Natural killer cell (primary cell): ENCODE measurements at places on chromosomes 4 and X.

DNA sequence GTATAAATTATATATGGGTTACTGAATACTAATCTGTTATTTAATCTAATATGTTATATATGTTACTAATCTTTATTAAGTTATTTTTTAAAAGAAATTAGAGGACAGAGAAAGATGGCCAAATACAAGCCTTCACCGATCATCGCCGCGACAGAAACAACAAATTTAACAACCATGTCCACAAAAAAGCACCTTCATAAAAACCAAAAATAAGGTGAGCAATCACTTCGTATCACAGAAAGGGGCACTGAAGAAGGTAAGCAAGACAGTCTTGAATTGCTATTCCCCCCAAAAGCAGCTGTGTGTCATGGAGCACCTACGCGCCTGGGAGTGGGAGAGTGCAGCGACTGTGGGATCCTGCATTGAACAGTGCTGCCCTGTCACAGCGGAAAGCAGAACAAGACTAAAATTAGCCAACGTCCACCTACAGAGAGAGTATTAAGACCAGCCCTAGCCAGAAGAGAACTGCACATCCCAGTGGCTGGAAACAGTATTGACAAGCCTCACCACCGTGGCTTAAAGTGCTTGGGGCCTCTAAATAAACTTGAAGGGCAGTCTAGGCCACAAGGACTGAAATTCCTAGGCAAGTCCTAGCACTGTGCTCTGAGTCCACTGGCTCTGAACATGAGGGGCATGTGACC, 38.5 kb downstream of the LRBA start:
- H3K4me1 ChIP-seq: peaks cover 3% of the 10 kb centered on the region
- DNase-seq: no peak
- no peak overlapping the region for H3K4me3 ChIP-seq

DNA sequence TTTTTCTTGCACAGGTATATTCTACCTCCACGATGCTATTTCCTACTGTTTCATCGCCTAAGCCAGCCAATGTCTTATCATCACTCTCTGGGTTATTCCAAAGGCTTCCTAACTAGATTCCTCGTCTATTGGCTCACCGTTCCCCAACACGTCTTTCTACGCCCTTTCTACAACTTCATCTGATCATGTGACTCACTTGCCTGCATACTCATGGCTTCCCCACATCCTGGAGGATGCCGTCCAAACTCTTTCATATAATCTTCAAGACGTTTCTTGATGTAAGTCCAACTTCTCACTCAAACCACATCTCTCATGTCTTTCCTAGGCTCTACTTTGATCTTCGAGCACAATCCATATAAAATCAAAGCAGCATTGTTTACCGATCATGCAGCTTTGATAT, 322.0 kb upstream of the PPARGC1A start:
- no peak overlapping the region for H3K27ac ChIP-seq
- no peaks in the 10 kb centered on the region for H3K27me3 ChIP-seq
- DNase-seq: no peak

DNA sequence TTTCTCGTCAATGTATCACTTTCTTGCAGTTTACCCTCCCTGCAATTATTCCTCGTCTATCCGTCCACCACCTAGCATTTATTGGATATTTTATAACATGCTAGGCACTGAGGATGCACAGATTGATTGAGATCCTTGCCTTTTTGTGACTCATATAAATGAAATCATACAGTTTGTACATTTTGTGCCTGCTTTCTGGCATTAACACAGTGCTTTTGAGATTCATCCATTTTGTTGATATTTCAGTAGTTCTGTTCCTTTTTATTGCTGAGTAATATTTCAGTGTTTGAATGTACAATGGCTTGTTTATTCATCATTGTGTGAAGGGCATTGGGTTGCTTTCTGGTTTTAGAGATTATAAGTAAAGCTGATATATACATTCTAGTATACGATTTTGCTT, 841 bp downstream of the TBC1D19 start:
- no peaks in the 10 kb centered on the region for H3K36me3 ChIP-seq
- peak overlapping the region; percentile 94 for H3K27ac ChIP-seq
- H3K4me1 ChIP-seq: peaks cover 7% of the 10 kb centered on the region

- H3K4me3 ChIP-seq: no peak overlapping the region
- no peak overlapping the region for H3K27ac ChIP-seq
- no peak for DNase-seq
- peaks cover 25% of the 10 kb centered on the region for H3K27me3 ChIP-seq
Measured at GRCh38 chr4:793941-794621, 31.8 kb downstream of the CPLX1 start.

GRCh38 chr4:54225598-54226403, 3.3 kb upstream of the PDGFRA start:
- H3K36me3 ChIP-seq: no peaks in the 10 kb centered on the region
- no peak overlapping the region for H3K4me3 ChIP-seq
- peaks cover 29% of the 10 kb centered on the region for H3K4me1 ChIP-seq
- H3K27ac ChIP-seq: no peak overlapping the region

DNA sequence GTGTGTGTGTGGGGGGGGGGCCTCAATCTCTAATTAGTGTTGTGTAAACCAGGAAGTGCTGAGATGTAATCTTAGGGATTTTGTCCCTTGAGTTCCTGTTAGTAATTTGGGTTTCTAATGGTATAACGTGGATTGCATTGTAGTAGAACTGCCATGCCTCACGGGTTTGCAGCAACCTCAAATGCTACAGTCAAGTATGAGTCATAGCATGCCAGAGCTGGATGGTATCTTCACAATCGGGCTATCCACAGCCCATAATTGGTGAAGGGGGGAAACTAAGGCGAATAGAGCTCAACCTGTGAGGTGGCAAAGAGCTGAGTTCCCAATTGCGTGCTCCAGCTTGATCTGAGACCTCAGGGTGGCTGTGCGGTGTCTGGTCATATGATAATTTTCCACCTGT, 2.2 kb upstream of the FMR1NB start:
- H3K27ac ChIP-seq: no peak overlapping the region
- no peaks in the 10 kb centered on the region for H3K4me1 ChIP-seq
- H3K4me3 ChIP-seq: no peak overlapping the region
- DNase-seq: no peak
- no peaks in the 10 kb centered on the region for H3K36me3 ChIP-seq
- no peaks in the 10 kb centered on the region for H3K27me3 ChIP-seq

DNA sequence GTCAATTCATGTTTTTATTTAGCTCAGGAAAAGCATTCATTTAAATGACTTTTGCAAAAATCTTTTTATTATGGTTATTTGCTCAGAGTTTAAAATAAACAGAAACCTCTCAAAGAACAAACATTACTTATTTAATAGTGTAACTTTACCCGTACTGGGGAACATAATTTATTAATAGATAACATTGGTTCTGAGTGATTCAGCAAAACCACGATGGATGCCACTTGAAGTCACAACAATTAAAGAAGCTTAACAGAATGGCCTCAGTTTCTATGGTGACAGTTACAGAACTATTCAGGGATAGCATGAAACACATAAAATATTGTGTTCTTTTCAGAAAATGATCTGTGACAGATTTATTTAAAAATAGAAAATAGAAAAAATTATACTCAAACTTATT, 368.7 kb downstream of the CCSER1 start:
- H3K4me1 ChIP-seq: no peaks in the 10 kb centered on the region
- H3K27me3 ChIP-seq: no peaks in the 10 kb centered on the region
- no peak for DNase-seq

GRCh38 chr4:115865736-115866135, 752.3 kb upstream of the NDST4 start:
- no peak overlapping the region for H3K4me3 ChIP-seq
- H3K4me1 ChIP-seq: no peaks in the 10 kb centered on the region
- H3K36me3 ChIP-seq: no peaks in the 10 kb centered on the region
- H3K27me3 ChIP-seq: no peaks in the 10 kb centered on the region
- no peak for DNase-seq
- no peak overlapping the region for H3K27ac ChIP-seq

- no peak overlapping the region for H3K27ac ChIP-seq
- DNase-seq: no peak
- H3K36me3 ChIP-seq: no peaks in the 10 kb centered on the region
Measured at GRCh38 chr4:148405161-148405893, 36.9 kb downstream of the NR3C2 start.

GRCh38 chr4:2942532-2943363, 20.5 kb downstream of the NOP14 start:
- DNase-seq: no peak
- no peaks in the 10 kb centered on the region for H3K27me3 ChIP-seq
- peak overlapping the region; percentile 69 for H3K27ac ChIP-seq

- no peaks in the 10 kb centered on the region for H3K4me1 ChIP-seq
- no peaks in the 10 kb centered on the region for H3K27me3 ChIP-seq
- H3K4me3 ChIP-seq: no peak overlapping the region
- no peak for DNase-seq
- no peaks in the 10 kb centered on the region for H3K36me3 ChIP-seq
Measured at GRCh38 chr4:61864286-61864685, 664.2 kb downstream of the ADGRL3 start.

DNA sequence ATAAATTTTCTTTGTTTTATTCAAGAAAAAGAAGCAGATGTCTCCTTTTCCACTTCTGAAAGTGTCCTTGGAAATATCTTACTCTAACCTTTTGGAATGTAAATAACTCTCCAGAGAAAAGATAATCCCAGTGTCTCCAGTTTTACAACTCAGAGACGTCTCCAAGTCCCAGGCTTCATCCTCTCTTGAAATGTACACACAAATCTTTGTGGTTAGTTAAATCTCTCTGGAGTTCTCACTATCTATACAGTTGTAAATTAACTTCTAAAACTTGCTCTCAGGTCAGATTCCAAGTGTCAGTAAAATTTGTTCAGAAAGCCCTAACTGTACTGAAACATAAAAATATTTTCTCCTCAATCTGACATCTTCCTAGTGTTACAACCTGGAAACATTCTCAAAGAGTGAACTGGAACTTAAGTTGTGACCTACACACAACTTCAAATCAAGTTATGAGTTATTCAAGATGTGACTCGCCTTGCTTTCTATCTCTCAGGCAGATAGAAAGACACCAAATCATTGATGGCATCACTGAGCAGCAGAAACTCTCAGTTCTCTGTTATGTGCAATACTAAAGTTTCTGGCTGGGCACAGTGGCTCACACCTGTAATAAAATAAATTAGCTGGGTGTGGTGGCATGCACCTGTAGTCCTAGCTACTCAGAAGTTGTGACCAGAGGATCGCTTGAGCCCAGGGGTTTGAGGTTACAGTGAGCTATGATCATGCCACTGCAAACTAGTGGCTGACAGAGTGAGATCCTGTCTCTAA, 284.2 kb downstream of the RCHY1 start:
- H3K4me3 ChIP-seq: no peak overlapping the region
- no peak overlapping the region for H3K27ac ChIP-seq
- H3K36me3 ChIP-seq: no peaks in the 10 kb centered on the region
- DNase-seq: no peak

GRCh38 chr4:140180577-140180976, 26.6 kb upstream of the MAML3 start:
- no peaks in the 10 kb centered on the region for H3K4me1 ChIP-seq
- H3K36me3 ChIP-seq: no peaks in the 10 kb centered on the region
- no peak for DNase-seq
- H3K27ac ChIP-seq: no peak overlapping the region

DNA sequence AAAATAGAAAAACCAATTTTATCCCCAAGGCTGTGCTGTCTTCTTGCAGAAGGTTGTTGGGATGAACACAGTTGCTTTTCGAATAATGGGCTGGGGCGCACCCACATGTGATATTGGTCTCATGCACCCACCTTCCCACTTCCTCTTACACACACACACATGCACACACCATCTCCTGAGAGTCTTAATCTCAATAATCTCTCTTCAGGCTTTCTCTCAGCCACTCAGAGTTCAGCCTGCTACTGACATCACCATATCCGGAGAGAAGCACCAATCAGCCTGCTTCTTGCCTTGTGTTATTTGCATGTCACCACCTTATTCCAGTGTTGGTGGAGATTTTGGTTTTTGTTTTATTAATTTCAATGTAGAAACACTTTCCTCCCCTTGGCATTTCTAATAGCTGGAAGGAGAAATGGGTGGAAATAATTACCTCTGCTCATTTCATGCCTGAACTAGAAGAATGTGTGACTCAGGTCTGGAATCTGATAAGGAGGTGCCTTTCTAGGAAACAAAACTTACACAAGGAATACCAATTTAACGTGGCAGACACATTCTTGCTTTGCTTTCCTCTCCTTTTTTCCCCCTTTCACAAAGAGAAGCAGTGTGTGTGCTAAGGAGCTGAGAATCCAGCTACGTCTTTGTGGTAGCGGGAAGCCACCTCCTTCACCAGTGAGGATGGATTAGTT, 400.2 kb downstream of the MID1IP1 start:
- no peaks in the 10 kb centered on the region for H3K27me3 ChIP-seq
- H3K4me1 ChIP-seq: peaks cover 6% of the 10 kb centered on the region
- H3K27ac ChIP-seq: no peak overlapping the region

DNA sequence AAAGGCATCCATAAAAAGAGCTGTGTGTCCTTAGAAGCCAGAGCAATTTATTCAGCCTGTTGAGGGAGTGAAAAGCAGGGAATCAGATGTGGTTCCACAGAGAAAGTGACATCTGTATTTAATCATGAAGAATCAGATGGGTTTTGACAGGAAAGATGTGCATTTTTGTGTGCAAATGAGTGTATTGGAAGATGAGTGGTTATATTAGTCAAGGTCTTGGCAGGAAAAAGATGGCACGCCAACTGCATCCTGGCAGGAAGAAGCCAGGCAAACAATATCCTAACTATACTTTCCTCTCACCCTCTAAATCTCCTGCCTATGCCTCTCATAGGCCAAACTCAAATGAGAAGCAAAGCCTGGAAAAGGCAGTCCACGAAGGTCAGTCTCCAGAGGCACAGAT, 59.1 kb downstream of the SCFD2 start:
- DNase-seq: no peak
- no peaks in the 10 kb centered on the region for H3K4me1 ChIP-seq
- peaks cover 2% of the 10 kb centered on the region for H3K36me3 ChIP-seq
- H3K27ac ChIP-seq: no peak overlapping the region
- no peaks in the 10 kb centered on the region for H3K27me3 ChIP-seq

GRCh38 chr4:102620697-102621497, 119.7 kb downstream of the NFKB1 start:
- H3K4me1 ChIP-seq: peaks cover 4% of the 10 kb centered on the region
- H3K27ac ChIP-seq: no peak overlapping the region
- no peaks in the 10 kb centered on the region for H3K27me3 ChIP-seq
- no peak overlapping the region for H3K4me3 ChIP-seq
- peaks cover 10% of the 10 kb centered on the region for H3K36me3 ChIP-seq
- DNase-seq: peak; percentile 55

DNA sequence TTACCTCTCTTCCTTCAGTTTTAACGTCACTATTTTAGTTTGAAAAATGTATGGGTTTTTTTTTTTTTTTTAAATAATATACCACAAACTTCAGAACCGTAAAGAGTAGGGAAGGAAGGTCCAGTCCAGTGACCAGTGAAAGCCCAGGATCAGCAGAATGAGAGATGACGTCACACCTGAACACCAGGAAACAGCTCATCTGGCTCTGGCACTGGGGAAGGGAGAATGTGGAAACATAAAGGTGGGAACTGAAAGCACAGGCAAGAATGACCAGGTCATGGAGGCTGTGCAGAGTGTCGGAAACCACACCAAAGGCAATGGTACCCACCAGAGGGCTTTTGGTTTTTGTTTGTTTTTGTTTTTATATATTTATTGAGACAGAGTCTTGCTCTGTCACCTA, 141.2 kb downstream of the DHX15 start:
- no peaks in the 10 kb centered on the region for H3K36me3 ChIP-seq
- no peak overlapping the region for H3K27ac ChIP-seq
- no peaks in the 10 kb centered on the region for H3K4me1 ChIP-seq
- DNase-seq: no peak
